ENCODE measurements at places on chromosomes 1 and 21.

DNA sequence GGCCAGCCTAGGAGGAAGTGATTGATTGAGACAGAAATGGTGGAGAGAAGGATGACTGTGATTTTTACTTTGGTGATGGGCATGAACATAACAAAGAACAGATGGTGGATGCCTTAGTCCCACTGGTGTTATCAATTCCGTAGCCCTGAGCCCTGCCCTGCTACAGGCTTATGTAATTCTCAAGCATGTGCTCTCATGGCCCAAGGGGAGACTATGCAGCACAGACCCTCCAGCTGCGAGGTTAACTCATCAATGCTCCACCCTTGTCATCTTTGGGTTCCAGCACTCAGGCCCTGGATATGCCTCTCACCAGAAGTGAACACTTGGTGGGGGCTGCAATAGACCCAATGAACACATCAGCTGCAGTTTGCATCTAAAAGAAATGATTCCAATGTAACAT is 62.7 kb upstream of the LRRC8D start:
- DNase-seq, result no peak

DNA sequence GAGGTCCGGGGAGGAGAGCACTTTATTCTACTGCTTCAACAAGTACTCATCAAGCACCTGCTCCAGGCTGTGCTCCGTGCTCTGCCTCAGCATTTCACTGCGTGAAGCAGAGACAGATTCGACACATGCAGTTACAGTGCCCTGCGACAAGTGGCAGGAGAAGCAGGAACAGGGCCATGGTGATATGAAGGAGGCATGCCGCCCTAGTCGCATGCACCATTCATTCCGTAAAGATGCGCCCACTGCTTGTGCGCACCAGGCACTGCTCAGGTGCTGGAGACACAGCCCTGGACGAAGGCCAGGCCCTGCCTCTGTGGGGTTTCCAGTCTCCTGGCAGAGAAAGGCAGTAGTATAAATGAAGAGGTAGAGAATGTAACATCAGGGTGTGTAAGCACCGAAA is 206.6 kb downstream of the HIVEP3 start:
- no peak for DNase-seq

DNA sequence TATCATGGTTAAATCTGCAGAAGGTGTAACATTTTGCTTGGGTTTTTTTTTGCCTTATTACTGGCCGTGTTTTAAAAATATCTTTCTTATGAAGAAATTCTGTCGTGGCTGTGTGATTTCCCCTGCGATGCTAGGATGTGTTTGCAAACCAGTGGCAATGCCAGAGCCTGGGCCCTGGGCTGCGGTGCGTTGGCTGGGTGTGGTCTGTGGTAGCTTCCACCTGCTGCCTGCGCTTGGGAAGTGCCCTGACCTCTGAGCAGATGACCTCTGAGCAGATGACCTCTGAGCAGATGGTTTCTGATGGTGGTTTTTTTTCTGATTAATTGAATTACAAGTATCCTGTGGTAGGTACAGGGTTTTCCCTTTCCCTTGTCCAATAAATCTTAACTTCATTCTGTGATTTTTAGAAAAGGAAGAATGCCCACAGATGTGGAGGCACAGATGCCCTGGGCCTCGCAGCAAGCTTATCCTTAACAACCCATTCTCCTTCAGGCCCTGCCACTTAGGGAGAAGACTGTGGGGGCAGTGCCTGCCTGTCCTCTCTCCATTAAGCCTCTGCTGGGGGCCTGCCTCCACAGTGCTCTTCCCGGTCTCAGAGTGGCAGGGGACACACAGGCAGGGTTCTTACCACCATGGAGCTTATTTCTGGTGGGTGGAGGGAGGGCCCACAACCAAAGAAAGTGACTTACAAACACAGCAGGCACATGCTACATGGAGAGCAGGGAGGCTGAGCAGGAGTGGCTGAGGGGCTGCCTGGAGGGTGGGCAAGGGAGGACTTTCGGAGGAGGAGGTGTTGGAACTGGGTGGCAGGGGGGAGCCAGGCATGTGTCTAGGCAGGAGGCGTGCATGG is 81.7 kb downstream of the PCBP3 start:
- no peak for DNase-seq

DNA sequence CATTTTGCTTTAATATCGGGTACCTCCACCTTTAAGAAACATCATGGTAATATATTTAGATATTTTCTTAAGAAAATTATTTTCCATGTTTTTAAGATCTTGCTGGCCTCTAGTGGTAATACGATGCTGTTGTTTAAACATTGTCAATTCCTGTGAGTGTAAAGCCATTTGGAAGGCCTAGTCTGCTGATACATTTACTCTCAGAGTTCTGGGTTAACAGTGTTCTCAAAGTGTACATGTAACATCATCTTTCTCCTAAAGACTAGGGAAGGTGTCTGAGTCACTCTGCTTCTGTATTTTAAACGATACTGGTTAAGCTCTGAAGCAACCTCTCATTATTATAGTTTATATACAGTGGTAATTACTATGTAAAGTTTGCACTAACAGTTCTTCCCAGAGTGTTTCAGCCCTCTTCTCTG is 189.1 kb downstream of the RASAL2 start:
- no peak for DNase-seq

DNA sequence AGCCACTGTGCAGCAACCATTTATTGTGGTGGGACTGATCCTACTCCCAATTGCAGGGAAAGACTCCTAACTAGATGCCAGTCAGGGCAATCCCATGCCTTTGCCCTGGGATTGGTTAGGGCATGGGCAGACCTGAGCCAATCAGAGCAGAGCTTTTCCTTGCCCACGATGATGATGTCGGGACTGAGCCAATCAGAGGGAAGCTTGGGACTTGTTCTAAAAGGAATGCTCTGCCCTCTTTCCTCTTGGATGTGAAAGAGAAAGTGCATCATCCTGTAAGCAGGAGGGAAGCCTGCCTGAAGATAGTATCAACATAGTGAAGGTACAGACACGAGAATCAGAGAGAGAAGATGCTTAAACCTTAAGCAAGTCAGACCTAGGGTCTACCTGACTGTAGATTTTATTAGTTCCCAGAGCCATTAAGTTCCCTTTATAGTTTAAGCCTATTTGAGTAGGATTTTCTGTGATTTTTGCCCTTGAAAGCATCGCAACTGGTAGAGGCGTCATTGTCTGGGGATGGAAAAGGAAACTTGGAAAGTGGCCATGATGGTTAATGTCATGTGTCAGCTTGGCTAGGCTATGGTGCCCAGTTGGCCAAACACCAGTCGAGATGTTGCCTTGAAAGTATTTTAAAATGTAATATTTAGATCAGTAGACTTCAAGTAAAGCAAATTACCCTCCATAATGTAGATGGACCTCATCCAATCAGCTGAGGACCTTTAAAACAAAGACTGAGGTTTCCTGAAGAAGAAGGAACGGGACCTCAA is 19.9 kb downstream of the IRF2BP2 start:
- no peak for DNase-seq

DNA sequence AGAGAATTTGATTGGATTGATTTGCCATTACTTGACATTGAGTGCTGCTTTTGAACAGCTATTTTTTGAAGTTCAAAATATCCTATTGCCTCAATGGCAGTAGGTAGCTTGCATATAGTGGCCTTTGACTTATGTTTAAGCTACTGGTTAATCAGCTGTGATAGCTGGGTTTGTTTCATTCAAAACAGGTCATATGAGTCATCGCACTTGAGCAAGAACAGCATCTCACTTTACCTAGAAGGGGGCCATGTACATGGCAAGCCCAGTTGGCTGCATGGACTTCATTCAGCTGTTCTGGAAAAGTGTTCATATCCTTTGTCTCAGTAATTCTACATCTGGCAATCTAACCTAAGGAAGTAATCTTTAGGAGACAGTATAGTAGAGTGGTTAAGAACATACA is 29.0 kb upstream of the ARID1A start:
- DNase-seq, result no peak

- no peak for DNase-seq
Observed at GRCh38 chr1:205907794-205908193, 35.5 kb downstream of the SLC26A9 start.

- DNase-seq, result no peak
Observed at GRCh38 chr1:14255711-14256110, 342.8 kb upstream of the KAZN start.

- no peak for DNase-seq
Observed at GRCh38 chr1:97331165-97331564, 589.7 kb downstream of the DPYD start.

- no peak for DNase-seq
Observed at GRCh38 chr1:62809788-62810187, 25.9 kb downstream of the ATG4C start.

GRCh38 chr21:43191971-43192370 is 23.2 kb downstream of the CRYAA start:
- no peak for DNase-seq

Data from activated effector memory CD4-positive, alpha-beta T cell treated with anti-CD3 and anti-CD28 coated beads, Interleukin-2, amount 50 U/mL, for 16 hours (primary cell).